ENCODE measurements at places on chromosomes 1 and 21.

DNA sequence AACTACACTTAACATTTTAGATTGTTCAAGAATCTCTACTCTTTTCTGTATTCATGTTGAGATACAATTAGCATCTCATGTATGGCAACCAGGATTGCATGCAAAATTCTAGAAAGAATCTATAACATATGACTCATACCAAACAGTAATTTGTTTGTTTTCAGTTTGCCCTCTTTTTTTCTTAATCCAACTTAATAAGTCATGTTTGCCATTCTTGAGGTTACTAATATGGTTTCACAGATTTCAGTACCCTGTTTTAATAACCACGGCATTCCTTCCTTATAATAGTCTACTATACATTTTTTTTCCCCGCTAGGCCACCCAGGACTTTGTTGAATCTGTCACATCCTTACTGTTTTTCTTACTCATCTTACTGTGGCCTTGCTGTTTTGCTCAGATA is 140.8 kb downstream of the FMN2 start:
- no peak for DNase-seq

- no peak for DNase-seq
Observed at GRCh38 chr1:45332346-45332720, 5.6 kb downstream of the HPDL start.

GRCh38 chr1:222786121-222786520 is 28.7 kb upstream of the DISP1 start:
- no peak for DNase-seq

GRCh38 chr1:162366671-162367070 is 10.0 kb downstream of the SPATA46 start:
- no peak for DNase-seq

DNA sequence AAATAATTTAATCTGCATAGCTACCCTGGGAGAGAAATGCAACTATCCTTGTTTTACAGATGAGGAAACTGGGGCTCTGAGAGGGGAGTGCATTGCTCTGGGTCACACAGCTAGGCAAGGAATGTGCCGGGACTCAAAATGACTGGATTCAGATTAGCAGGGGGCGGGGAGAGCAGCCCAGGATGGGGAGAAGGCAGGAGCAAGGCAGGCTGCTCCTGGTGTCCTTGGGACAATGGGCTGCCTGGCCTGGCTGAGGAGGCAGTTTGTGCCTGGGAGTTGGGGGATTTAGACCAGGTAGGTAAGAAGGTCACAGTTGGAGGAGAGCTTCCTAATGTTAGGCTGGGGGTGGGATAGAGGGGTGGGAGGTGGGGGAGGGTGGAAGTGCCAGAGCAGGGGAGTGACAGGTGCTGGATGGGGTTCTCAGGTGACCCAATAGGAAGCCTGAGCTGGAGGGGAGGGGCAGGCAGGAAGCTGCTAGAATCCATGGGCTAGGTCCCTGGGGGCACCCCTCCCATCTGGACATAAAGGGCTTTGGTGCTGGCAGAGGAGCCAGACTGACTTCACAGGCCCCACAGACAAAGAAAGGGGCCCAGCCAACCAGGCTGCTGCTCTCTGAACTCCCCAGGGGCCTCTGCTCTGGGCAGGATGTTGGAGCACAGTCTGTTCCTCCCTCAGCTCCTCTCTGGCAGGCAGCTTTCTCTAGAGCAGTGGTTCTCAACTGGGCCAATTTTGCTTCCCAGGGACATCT is 29.0 kb downstream of the TRIM62 start:
- no peak for DNase-seq

DNA sequence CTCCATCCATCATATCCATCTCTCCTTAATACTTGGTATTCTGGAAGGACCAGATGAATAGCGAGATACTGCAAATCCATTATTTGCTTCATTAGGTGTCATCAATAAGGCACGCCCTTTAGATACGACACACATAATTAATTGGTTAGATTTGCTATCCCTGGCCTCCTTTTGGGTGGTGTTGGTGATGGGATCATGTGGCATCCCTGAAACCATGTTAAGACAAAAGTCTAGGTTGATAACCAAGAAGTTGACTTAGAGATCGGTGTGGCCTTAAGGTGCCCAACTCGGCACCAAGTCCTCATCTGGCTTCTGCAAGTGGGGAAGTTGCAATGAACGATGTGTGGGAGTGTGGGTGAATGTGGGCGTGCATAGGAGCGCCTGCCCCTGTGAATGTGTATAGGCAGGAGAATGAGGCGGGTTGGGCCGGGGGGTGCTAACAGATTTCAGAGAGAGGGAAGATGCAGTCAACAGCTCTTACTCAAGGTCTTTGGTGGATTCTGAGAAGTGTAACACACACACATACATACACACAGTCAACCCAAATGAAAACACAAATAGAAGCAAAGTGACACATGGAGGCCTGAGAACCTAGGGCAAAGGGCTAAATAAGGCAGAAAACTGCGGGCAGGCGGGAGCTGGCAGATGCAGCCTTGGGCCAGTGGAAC is 415.7 kb upstream of the ESRRG start:
- DNase-seq: no peak

DNA sequence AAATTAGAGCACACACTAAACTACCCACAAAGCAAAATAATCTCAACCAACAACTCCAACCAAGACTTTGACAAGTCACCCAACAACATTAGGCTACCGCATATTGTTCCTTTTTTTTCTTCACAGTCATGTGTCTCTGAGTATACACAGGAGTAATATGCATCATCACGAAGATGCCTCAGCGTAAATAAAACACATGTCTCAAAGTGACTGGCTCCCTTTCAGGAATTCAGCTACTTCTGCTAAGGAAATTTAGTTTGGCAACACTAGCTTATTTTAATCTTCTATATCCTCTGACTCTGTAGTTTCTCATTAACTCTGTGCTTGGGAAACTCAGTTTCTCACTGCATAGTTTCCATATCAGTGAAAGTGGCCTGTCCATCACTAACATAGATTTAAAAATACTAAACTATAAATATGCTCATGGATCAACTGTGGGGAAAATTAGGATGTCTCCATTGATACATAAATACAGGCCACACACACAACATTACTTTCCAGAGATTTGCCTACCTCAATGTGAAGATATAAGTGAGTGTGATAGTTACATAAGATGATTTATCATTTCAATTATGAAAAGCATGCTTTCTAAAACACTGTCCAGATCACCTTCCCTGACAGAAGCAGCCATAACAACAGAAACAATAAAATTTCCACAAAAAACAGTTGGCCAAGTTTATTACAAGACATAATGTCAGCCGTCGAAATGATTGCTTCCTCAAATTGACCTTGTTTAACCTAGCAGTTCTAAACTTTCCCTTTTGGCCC is 113.2 kb downstream of the PTGER3 start:
- no peak for DNase-seq

DNA sequence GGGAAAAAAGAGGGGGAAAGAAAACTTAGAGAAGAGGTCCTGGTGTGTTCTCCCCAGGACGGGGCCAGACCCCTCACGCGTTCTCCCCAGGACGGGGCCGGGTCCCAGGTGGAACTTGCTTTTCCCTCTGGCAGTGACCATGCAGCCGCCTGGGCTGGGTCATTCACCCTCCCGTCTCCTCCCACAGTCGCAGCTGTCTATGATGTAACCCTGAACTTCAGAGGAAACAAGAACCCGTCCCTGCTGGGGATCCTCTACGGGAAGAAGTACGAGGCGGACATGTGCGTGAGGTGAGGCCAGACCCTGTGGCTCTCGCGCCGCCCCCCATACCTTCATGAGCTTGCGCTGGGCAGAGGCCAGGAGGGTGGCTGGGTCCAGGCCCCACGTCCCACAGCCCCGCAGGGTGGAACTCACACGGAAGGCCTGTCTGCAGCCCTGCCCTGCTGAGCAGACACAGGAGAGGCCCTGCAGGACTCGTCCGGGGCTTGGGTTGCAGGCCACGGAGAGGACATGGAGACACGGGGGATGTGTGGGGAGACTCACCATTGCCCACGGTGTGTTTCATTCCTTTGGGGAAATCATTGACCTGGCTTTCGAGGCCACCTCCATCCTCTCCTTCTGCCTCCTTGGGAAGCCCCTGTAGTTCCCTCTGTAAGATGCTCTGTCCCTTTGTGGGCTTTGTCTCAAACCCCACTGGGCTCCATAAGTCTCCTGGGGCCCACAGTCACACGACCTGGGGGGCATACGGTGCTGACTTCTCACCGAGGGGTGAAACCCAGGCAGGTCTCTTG is 40.7 kb upstream of the TRAPPC10 start:
- DNase-seq: no peak

DNA sequence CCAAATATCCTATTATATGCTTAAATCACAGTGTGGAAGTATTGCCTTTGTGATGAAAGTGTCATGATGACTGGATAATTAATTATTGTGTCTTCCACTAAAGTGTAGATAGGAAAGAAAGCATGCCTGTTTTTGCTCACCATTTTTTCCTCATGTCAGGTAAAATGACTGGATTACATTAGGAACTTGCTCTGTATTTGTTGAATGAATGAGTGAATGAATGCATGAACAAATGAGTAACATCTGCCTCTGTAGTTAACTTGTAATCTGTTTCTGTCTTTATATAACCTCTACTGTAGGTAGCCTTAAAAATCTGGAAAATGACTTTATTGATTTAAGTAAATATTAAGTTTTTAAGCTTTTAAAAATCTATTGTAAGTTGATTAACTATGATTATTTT is 2.9 kb upstream of the PTPRC start:
- DNase-seq: no peak

- no peak for DNase-seq
Observed at GRCh38 chr21:23664193-23664694, 1943.0 kb downstream of the MRPL39 start.

- no peak for DNase-seq
Observed at GRCh38 chr1:44830900-44831304, 12.2 kb downstream of the PTCH2 start.

Data from right forelimb (tissue), 1 donor.